ENCODE measurements at places on chromosomes 2 and 18. TPM values are rescaled to one million over a fixed set of nuclear protein-coding genes. Genes with fewer than 3 reads are reported as not detected.

DNA sequence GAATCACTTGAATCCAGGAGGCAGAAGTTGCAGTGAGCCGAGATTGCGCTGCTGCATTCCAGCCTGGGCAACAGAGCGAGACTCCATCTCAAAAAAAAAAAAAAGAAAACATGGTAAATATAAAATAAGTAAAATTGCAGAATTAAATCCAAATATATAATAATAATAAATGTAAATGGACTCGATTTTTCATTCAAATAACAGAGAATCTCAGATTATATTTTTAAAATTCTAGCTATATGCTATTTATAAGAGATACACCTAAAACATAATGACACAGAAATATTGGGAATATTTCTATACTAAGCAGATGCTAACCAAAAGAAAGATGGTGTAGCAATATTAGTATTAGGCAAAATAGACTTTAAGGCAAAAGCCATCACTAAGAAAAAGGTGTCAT is 15.1 kb upstream of the NEURL3 start:
- H3K4me3 ChIP-seq, result no peak overlapping the region
- H3K27me3 ChIP-seq, result no peaks in the 10 kb centered on the region
- DNase-seq, result no peak
- H3K27ac ChIP-seq, result no peak overlapping the region
- no peaks in the 10 kb centered on the region for H3K36me3 ChIP-seq

DNA sequence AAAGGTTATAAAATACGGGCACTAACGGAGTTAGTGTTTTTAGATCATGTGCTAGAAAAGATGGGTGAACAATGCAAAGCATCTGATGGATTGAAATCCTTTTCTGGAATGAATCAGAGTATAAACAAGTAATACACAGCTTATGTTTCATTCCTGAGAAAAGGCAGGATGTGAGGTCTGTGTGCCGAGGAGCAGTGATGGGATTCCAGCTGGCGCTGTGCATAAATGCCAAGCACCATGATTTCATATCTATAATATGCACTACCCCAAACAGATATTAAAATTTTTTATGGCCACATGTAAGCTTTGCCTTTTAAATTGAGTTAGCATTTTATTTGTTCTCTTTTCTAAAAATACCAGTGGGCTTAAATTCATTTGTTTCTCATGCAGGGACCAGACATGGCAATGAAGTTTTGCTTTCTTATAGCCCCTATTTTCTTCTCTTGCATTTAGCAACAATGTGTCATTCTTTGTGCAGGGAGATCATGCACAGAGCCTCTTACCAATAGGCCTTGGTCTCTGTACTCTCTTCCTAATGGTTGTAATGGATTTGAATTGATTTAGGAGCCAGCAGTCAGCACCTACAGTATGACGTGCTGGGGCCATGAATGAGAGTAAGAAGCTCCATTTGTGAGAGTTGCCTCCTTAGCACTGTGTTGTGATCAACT is 323.9 kb downstream of the SLC8A1 start:
- no peak for DNase-seq
- no peaks in the 10 kb centered on the region for H3K4me1 ChIP-seq
- no peak overlapping the region for H3K4me3 ChIP-seq
- H3K27me3 ChIP-seq, result no peaks in the 10 kb centered on the region
- H3K36me3 ChIP-seq, result no peaks in the 10 kb centered on the region

- no peaks in the 10 kb centered on the region for H3K36me3 ChIP-seq
- DNase-seq, result no peak
- H3K4me1 ChIP-seq, result peaks cover 18% of the 10 kb centered on the region
- no peak overlapping the region for H3K27ac ChIP-seq
These were observed 127.7 kb downstream of the SOCS6 start for GRCh38 chr18:70416496-70416895.

- DNase-seq, result peak; percentile 42
- peak overlapping the region; percentile 72 for H3K27ac ChIP-seq
- H3K36me3 ChIP-seq, result no peaks in the 10 kb centered on the region
- H3K4me1 ChIP-seq, result peaks cover 29% of the 10 kb centered on the region
- no peak overlapping the region for H3K4me3 ChIP-seq
These were observed 50.9 kb upstream of the AFF3 start for GRCh38 chr2:100193291-100193710.

DNA sequence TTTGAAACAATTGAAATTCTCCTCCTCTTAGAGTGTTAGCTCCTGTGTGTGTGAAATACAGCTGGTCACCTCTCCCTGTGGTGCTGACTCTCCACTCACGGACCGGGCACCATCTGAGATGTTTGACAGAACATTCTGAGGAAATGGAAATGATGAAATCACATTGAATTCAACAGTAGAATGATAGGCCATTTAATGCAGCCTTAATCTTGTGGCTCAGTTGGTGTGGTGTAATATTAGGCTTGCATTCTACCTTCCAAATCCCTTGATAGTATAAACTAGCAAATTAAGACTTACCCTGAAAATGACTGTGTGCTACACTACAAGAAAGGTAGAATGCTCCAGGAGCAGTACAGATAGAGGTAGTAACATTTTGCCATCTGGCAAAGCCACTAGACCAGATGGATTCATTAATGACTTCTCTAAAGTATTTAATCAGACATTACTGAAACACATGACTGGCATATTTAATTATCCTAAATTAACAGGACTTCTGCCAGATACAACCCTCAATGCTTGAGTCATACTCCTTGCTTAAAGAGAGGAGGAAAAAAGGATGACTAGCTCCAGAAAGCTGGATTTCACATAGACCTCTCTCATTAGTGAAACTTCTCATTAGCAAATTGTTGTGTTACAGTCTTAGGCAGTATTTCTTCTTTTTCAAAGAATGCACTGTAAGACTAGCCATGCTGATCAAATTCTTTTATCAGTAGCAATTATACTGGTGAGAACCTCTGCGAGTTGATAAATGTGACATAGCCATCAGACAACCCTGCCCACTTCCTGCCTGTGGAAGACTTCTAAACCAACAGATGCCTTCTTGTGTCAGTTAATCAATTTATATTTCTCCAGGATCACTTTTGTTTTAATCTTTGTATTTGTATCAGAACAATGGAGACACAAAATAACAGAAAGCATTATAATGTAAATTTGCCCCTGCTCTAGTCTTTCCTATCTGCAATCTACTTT is 80.6 kb downstream of the EML6 start:
- H3K4me3 ChIP-seq, result no peak overlapping the region
- H3K27me3 ChIP-seq, result peaks cover 11% of the 10 kb centered on the region
- H3K27ac ChIP-seq, result no peak overlapping the region
- no peak for DNase-seq
- H3K36me3 ChIP-seq, result no peaks in the 10 kb centered on the region

GRCh38 chr2:108257757-108258331 is 18.1 kb downstream of the SULT1C3 start:
- DNase-seq, result no peak
- H3K4me1 ChIP-seq, result no peaks in the 10 kb centered on the region
- no peak overlapping the region for H3K27ac ChIP-seq
- H3K36me3 ChIP-seq, result no peaks in the 10 kb centered on the region
- no peak overlapping the region for H3K4me3 ChIP-seq
- H3K27me3 ChIP-seq, result peaks cover 4% of the 10 kb centered on the region

GRCh38 chr2:107337209-107337898 is 451.4 kb upstream of the ST6GAL2 start:
- H3K27ac ChIP-seq, result no peak overlapping the region
- no peaks in the 10 kb centered on the region for H3K27me3 ChIP-seq
- no peaks in the 10 kb centered on the region for H3K36me3 ChIP-seq
- DNase-seq, result no peak
- no peaks in the 10 kb centered on the region for H3K4me1 ChIP-seq

- no peak for DNase-seq
- H3K27me3 ChIP-seq, result no peaks in the 10 kb centered on the region
- no peaks in the 10 kb centered on the region for H3K4me1 ChIP-seq
These were observed 44.2 kb downstream of the CYP27C1 start for GRCh38 chr2:127175751-127176354.

DNA sequence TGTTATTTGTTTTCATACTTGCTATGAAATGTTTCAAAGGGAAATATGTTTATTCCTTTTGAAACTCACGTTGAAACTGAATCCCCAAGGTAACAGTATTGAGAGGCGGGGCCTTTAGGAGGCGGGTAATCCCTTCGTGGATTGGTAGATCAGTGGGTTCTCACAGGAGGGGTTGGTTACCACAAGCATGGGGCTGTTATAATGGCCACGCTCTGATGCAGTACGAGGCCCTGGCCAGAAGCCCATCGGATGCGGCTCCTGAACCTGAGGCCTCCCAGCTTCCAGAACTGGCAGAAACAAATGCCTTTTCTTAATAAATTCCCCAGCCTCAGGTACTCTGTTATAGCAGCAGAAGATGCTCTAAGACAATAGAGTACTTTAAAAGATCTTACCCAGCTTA is 135.7 kb downstream of the ASB1 start:
- no peak for DNase-seq
- H3K4me1 ChIP-seq, result no peaks in the 10 kb centered on the region
- no peaks in the 10 kb centered on the region for H3K36me3 ChIP-seq
- no peaks in the 10 kb centered on the region for H3K27me3 ChIP-seq
- no peak overlapping the region for H3K27ac ChIP-seq

DNA sequence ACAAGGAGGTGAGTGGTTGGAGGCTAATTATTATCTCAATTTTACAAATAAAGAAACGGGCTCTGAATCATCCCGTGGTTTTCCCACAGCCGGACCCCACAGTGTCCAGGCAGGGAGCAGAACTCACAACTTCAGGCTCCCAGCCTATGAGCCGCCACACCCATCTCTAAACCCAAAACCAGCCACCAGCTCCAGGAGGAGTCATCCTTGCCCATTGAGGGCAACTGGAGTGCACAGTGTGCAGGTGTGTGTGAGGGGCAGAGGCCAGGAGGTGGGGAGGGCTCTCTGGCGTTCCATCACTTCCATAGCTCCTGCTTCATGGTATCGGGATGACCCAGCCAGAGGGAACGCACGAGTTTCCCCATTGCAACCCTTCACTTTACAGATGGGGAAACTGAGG is 144.5 kb downstream of the CYP26B1 start:
- H3K27me3 ChIP-seq, result peaks cover 3% of the 10 kb centered on the region
- no peak overlapping the region for H3K4me3 ChIP-seq
- no peaks in the 10 kb centered on the region for H3K4me1 ChIP-seq

DNA sequence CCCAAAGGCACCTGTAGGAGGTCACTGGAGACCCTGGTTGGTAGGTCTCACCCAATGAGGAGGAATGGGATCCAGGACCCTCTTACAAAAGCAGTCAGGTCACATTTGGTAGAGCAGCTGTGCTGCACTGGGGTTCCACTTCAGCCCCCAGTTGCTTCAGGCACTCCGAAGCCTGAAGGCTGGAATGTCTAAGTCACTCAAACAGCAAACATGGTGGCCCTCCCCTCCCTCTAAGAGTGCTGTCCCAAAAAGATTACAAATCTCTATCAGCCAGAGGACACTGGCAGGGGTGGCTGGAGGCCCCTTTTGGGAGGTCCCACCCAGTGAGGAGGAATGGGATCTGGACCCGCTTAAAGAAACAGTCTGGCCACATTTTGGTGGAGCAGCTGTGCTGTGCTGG is 17.7 kb downstream of the MSTN start:
- no peak overlapping the region for H3K4me3 ChIP-seq
- DNase-seq, result no peak
- no peaks in the 10 kb centered on the region for H3K4me1 ChIP-seq
- H3K36me3 ChIP-seq, result no peaks in the 10 kb centered on the region

DNA sequence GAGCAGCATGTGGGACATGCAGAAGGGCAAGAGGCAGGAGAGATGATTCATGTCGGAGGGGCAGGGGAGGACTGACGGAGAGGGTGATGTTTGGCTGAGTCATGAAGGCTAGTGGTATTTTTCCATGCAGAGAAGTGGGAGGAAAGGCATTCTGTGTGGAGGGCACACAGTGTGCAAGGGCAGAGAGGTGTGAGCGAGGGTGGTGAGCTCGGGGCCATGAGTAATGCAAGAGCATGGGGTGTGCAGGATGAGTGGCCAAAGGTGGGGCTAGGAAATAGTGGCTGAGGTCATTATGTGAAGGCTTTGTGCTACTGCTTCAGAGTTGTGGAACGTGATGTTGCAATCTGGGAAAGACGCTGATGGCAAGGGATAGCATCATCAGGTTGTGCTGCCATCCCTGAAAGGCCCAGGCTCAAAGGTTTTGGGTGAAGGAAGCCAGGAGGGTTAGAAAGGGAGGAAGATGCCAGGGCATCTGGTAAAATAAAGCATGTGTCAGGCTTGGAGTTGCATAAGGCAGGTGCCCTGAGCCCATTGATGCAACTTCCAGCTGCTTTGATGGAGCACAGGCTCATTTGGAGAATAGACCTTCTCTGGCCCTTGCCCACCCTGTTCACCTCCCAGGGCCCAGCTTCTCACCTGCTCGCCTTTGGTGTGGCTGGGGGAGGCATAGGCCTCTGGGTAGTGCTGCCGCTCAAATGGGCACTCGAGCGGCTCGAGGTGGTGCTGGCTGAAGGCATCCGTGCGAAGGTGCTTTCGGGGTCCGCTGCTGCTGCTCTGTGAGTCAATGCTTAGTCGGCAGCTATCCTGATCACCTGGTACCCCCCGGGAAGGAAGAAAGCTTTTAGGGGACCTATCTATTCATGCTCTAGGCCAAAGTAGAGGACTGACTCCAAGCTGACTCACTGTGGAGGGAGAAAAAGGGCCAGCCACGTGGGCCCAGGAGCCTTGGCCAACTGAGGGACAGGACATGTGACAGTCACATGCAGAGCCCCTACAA is 37.5 kb downstream of the PAX8 start:
- DNase-seq, result peak; percentile 93
- H3K4me3 ChIP-seq, result no peak overlapping the region
- no peaks in the 10 kb centered on the region for H3K36me3 ChIP-seq
- H3K27ac ChIP-seq, result peak overlapping the region; percentile 32
- no peaks in the 10 kb centered on the region for H3K27me3 ChIP-seq

- no peak for DNase-seq
- H3K4me1 ChIP-seq, result no peaks in the 10 kb centered on the region
- H3K36me3 ChIP-seq, result no peaks in the 10 kb centered on the region
- H3K27me3 ChIP-seq, result peaks cover 6% of the 10 kb centered on the region
- no peak overlapping the region for H3K4me3 ChIP-seq
These were observed 96.2 kb downstream of the PDE1A start for GRCh38 chr2:182330451-182331305.

- peaks cover 60% of the 10 kb centered on the region for H3K4me1 ChIP-seq
- H3K4me3 ChIP-seq, result no peak overlapping the region
- DNase-seq, result peak; percentile 21
- peak overlapping the region; percentile 76 for H3K27ac ChIP-seq
- no peaks in the 10 kb centered on the region for H3K27me3 ChIP-seq
These were observed 75.1 kb downstream of the SH3BP4 start for GRCh38 chr2:235026649-235027557.

The CREG2 gene
- total RNA-seq, result 0.88 TPM

The COL6A3 gene
- total RNA-seq, result not detected

The HOXD8 gene
- total RNA-seq, result 15.6 TPM

Data from endothelial cell of umbilical vein (primary cell).